Stimulated activated CD4-positive, alpha-beta T cell treated with anti-CD3 and anti-CD28 coated beads, TNF-alpha, amount 100 ng/mL, for 1 hour (primary cell): ENCODE measurements at places on chromosomes 3 and 15.

GRCh38 chr3:24306518-24306917 is 188.1 kb downstream of the THRB start:
- DNase-seq: no peak

DNA sequence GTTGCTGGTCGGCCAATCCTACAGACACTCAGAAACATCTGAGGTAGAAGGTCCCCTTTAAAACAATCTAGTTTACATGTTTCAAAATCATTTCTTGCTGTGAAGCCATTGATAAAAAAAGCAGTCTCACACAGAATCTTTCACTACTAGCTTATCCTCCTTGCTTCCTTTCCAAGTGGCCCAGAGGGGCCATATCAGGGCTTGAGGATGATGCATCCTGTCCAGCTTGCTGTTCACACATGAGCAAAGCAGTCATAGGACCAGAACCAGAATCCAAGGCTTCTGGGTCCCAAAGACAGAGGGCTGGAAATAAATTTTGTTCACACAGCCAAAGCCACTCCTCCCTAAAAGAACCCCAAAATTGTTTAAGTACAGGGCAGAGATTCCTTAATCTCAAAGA is 9.2 kb upstream of the LYZL4 start:
- DNase-seq: no peak

- no peak for DNase-seq
Observed at GRCh38 chr15:66878761-66879160, 176.7 kb downstream of the SMAD6 start.

DNA sequence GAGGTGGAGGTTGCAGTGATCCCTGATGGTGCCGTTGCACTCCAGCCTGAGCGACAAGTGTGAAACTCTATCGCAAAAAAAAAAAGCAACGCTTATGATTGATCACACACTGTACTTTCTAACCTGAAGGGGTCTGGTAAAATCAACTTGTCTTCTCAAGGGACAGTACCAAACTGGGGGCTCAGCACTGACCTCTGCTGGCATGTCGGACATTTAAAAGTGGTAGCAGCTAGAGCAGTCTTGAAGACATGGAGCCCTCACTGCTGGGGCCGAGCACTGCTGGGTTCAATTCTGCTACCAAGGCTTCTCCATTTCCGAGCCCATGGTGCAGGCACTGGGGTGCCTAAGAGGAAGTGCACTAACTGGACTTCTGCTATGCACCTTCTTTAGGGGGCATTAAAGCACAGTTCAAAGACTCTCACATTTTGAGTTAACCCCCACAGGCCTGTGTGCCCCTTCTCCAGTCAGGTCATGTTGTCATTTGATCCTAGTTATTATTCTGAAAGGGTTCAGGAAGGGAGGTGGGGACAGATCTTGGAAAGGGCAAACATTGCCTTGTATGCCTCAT is 26.4 kb upstream of the LAMP3 start:
- no peak for DNase-seq

GRCh38 chr3:20060974-20061685 is 20.9 kb downstream of the KAT2B start:
- no peak for DNase-seq

GRCh38 chr15:73925848-73926218 is 429 bp upstream of the LOXL1 start:
- DNase-seq: no peak

DNA sequence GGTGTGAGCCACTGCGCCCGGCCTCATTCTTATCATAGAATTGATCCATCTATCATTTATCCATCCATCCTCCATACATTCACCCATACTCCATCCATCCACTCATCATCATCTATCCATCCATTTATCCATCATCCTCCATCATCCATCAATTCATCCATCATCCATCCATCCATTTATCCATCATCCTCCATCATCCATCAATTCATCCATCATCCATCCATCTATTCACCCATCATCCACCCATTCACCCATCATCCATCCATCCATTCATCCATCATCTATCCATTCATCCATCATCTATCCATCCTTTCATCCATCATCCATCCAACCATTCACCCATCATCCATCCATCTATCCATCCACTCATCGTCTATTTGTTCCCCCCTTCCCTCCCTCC is 3.7 kb downstream of the TM6SF1 start:
- no peak for DNase-seq

DNA sequence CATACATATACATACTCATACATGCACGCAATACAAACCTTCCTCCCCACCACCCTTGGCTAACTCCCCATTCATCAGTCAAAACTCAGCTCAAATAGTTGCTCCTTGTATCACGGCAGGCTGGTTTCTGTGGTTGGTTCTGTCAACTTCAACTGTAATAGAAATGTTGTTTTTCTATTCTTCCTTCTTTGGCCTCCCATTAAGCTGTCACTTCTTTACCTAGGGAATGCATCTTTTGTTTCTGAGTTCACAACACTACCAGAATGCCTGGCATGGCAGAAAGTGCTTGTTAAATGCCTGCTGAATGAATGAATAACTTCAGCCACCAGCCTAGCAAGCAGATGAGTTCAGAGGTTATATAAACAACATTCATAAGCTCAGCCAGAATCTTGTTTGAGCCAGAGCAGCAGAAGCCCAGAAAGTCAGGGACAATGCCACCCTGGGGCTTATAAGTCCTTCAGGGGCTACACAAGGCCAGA is 63.1 kb downstream of the B3GALNT1 start:
- no peak for DNase-seq

- no peak for DNase-seq
Observed at GRCh38 chr15:74196175-74196574, 6.4 kb downstream of the STRA6 start.

DNA sequence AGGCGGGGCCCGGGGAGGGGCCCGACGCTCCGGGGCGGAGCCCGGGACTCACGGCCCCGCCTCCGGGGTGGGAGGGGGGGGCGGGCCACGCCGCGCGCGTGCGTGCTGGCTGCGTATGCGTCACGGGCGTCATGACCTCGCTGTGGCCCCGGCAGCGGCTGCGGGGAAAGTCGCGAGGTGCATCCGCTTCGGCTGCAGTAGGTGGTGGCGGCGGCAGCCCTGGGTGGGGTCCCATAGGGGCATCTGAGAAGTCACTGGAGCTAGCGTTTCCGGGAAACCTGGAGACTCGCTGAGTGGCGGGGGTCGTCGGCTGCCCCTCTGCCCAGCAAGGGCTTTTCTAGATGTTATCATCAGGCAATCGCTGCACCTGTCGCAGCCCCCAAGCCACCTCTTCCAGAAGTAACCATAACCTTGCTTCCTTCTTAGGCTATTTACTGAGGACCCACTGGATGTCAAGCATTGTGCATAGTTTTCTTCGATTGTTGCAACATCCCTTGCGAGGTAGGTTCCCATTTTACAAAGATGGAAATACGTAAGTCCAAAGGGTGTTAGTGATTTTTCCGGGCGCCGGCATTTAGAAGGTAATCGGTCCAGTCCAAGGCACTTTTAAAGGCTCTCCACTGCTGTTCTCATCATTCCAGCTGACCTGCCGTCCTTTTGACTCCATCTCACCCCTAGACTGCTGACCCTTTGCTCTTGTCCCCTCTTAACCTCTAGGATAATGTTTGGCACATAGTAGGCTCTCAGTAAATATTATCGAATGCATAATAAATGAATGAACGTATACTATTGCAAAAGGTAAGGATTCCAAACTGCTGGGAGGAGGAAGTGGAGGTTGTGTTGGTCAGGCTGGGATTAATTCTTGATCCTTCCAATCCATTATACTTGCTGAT is at the start of gene GDPGP1:
Gene GDPGP1 (plus strand): TSS at position 114 of the 893 bp plus-strand sequence. CDS start 6,700 bp downstream, outside the sequence.
- no peak for DNase-seq

- no peak for DNase-seq
Observed at GRCh38 chr3:192825216-192825615, 92.4 kb downstream of the MB21D2 start.

- DNase-seq: no peak
Observed at GRCh38 chr3:170424879-170425278, 6.2 kb downstream of the CLDN11 start.

DNA sequence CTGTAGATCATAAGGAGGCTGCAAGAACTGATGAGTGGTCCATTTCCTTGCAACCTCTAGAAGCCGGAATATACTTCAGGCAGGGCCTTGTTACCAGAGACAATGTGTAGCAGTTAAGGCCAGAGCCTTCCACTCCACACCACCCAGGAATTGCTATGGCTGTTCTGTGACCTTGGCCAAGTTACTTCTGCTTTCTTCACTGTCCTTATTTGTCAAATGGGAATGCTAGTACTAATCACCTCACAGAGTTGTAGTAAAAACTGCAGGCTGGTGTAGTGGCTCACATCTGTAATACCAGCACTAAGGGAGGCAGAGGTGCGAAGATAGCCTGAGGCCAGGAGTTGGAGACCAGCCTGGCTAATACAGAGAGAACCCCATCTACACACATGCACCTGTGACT is 28.7 kb upstream of the RPN1 start:
- DNase-seq: no peak

DNA sequence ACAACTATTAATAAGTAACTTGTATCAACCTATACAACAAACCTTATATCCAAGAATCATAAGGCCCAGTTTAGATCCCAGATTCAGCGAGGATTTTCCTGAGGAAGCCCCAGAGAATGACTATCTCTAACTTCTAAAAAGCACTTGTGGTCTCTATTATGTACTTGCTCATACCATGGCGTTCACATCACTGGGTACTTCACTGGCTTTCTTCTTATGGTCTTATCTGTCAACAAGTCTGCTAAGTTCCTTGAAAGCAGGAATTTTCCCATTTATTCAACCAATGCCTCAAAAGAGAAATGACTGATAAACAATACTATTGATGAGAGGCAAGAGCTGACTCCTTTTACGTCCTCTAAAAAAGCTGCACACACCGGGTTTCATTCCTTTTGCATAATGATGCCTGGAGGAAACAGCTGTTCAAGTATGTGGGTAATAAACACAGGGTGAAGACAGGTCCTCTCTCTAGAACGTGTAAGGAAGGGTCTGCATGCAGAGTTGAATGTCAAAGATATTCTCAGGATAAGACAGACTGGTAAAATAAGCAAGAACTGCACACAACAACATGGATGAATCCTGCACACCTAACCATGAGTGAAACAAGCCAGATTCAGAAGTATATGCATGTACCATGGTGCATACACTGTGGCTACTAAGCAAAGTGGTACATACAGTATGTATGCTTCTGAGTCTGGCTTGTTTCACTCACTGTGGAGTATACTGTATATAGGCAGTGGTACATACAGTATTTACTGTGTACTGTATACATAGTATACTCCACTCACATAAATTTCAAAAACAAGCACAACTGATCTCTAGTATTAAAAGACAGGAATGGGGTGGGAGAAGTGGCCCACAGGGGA is 408.7 kb downstream of the SHQ1 start:
- DNase-seq: no peak

GRCh38 chr3:17707813-17708543 is 34.5 kb downstream of the TBC1D5 start:
- DNase-seq: no peak

DNA sequence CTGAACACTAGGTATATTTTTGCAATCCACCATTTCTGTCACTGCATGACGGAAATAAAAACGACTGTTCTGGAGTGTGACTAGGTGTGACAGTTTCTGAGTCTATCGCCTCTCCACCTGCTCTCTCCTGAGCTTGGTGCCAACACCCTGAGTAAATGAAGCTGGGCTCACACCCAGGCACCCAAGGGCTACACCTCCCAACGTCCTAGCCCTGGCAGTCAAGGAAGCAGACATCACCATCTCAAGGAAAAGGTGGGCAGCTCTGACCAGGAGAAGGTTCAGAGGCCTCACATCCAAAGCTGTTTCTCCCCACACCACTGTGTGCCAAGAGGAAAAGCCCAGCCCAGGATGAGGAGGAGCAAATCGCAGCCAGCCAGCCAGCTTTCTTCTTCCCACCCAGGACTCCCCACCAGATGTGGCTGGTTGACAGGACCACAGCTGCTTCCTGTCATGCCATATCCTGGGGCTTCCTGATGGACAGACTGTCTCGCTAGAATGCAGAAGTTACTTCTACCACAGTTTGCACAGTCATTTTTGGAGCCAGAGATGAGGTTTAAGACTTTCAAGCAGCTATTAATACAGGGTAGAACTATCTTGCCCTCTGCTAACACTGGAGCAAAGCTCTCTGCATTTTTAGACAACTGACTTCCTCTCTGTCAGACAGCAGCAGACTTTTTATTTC is 3.3 kb downstream of the SCAMP2 start:
- DNase-seq: no peak

GRCh38 chr3:62874711-62875557 is at the start of gene CADPS:
Gene CADPS (minus strand): TSS chr3:62875416. CDS start chr3:62875029, 387 bp downstream.
- DNase-seq: no peak

DNA sequence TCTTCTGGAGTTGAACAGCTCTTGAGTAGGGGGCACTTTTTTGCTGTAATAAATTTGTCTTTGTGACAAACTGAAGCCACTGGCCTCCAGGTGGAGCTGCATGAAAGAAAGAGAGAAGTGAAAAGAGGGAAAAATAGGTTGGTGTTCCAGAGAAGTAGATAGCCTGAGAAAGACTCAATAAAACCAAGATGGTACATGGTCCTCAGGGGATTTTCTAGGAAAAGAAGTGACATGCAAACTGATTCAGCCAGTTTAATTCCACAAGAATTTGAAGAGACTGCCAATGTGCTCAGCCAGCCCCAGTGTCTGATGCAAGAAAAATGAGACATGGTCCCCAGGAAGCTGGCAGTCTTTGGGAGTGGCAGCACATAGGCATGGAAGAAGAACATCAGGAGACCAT is 152.7 kb downstream of the CD47 start:
- no peak for DNase-seq

DNA sequence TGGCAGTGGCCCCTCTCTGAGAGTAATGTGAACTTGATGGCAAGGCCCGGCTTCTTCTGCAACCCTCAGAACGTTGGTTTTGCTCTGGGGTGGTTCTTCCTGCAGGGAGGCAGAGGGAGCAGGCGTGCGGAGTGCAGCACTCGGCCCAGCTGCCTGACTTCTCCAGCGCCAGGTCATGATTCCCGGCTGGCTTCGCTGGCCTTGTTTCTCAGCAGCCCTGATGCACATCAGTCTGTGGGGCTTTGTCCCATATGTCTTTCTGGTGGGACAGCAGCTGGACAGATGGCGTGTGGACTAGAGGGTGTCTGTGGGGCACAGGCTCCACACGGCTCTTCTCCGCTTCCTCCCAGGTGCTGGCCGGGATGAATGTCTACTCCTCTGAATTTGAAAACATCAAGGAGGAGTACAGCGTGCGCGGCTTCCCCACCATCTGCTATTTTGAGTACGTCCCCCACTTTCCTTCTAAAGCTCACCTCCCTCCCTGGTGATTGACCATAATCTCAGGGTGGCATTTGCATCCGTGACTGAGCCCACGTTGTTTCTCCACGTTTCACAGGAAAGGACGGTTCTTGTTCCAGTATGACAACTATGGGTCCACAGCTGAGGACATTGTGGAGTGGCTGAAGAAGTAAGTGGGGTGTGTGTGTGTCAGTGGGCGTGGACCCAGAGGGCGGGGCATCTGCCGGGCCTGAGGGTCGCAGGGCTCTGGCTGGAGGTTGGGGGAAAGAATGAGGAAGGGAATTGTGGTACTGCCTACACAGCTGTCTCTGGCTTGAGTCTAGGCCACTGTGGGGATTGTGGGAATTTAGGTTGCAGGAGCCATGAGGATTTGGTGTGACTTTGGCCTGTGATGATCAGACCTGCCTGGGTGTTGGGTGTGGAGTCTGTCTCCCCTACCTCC is 57.1 kb downstream of the PDIA5 start:
- DNase-seq: no peak
